ENCODE measurements at places on chromosomes 16 and 17.
A peak's percentile ranks its signal among the peaks of the same experiment; 100 is the strongest.

DNA sequence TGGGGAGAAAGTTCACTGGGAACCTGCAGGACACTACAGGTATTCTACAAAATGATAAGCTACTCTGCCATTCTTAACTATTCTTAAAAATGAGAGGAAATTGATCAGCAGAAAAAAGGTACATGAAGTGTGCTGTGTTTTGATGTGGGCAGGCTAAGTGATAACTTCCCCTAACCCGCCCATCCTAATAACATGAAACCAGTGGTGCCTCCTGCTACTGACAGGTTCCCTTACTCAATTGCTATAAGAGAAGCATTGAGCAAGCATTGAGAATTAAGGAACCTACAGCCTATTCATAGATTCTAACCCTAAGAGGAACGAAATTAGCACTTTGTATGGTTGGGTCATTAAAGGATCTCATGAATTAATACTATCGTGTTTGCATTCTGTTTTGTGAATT, 18.9 kb downstream of the XYLT1 start:
- no peak for DNase-seq

- no peak for DNase-seq
Measured at GRCh38 chr17:79073706-79074088, 927 bp upstream of the ENGASE start.

- DNase-seq, result no peak
Measured at GRCh38 chr16:64749346-64749745, 372.5 kb downstream of the CDH11 start.

GRCh38 chr16:643050-643368, 1.4 kb downstream of the MCRIP2 start:
- DNase-seq, result no peak

DNA sequence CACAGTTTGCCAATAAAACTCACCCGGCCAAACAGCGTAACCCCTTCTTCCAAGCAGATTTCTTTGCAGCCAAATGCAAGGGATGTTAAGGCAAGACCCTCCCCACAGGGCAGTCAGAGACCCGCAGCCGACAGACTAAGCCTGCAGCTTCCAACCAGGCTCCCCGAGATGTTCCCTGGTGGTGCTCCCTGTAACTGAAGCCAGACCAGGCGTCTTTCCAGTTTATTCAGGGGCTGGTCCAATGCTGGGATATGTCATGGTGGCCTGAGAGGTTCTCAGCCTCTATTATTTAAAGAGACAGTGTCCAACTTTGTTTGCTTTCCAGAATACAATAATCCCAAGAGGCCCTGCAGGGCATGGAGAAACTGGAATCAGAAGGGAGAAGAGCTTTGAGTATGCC, at the start of gene PMP22:
Gene PMP22, minus strand, starts transcription at position 196 of the 400 bp plus-strand sequence. CDS start 4,599 bp downstream, outside the sequence.
- no peak for DNase-seq

DNA sequence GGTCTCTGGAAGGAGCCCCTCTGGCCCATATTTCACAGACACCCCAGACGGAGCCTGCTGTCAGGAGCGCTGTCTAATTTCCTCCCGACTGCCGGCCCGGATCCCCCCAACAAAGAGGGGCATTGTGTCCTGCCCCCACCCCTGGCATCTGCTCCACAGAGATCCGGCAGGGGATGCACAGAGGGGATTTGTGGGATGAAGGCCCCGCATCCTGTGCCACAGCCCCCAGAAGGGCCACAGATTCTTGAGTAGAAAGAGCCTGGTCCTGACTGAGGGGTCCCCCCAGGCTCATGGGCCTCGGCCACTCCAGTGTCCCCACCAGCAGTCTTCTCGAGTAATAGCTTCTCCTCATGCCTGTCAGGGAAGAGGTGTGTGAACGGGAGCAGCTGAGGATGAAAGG, 29.5 kb downstream of the MEOX1 start:
- no peak for DNase-seq

- no peak for DNase-seq
Measured at GRCh38 chr17:13502263-13502662, 99.5 kb downstream of the HS3ST3A1 start.

DNA sequence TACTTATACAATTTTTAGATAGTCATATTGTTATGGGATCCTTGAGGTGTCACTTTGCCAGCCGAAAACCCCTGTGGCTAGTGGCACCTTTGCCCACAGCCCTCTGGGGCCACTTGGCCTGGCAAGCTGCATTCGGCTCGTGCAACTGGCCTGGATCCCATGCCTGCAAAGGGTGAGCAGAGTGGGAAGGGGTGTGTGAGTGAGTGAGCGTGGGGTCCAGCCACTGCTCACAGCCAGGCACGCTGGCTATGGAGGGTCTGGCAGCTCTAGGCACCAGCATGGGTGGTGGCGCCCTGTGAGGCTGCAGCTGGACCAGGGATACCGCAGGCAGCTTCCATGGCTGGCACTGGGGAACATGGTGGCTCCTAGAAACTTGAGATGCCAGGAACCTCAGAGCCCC, 49.0 kb downstream of the ESRP2 start:
- no peak for DNase-seq

DNA sequence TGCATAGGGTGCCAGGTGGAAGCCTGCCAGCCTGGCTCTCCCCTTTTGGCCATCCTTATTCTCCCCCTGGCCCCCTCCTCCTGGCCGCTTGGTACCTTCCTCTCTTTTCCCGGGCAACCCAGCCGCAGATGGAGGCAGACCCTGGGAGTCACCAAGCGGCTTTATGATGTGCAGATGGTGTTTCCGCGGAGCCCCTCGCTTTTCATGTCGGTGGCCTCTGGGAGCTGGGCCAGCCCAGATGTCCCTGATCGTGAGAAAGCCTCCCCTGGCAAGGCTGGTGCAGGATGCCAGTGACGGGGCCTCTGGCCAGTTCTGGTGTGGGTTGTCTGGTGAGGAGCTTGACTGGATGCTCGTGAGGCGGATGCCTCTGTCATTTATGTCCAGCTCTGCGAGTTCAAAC, 18.0 kb upstream of the BRD7 start:
- no peak for DNase-seq

GRCh38 chr16:1223355-1224214, 1.5 kb downstream of the TPSG1 start:
- no peak for DNase-seq

DNA sequence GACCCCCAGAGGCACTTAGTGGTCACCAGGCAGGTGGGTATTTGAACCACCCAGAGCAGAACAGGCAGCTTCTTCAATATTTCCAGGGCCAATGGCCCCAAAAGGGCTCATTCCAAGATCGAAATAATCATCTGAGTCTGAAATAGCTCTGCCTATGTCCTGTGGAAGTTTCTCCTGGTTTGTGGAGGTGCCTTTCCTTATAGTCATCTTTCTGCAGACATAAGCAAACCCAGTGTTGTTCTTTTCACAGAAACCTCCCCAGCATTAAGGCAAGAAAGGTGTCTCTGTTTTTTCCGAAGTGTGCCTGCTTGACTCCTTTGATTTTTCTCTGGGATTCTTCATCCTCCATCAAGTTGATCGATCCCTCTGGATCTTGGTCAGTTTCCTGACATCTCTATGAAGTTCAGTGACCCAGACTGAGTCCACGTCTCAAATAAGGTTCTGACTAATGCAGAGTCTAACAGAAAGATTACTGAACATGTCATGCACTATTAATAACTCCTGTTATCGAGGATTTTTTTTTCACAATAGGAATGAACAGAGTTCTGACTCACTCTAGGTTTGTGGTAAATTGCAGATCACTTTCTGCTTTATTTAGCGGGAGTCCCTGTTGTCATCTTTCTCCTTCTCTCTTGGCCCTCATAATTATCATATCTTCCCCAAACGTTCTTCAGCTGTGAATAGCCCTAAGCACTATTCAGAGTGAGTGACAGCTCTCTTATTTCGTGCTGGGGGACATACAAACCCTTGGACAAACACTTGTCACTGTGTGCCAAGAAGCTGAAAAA, 1.5 kb downstream of the LRRC3C start:
- no peak for DNase-seq

DNA sequence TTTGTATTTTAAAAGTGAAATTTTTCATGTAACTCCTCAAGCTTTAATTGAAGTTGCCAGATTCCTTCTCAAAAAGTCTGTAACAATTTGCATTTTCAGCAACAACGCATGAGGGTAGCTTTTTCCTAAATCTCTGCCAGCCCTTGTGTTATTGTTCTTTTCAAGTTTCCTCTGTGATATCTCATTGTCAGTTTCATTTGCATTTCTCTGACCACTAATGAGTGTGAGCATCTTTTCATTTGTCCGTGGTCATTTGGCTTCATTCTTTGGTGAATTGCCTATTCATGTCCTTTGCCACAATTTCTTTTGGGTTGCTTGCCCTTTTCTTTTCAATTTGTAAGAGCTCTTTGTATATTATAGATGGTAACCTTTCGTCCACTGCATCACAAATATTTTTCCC, 68.0 kb upstream of the NKD1 start:
- DNase-seq, result no peak

DNA sequence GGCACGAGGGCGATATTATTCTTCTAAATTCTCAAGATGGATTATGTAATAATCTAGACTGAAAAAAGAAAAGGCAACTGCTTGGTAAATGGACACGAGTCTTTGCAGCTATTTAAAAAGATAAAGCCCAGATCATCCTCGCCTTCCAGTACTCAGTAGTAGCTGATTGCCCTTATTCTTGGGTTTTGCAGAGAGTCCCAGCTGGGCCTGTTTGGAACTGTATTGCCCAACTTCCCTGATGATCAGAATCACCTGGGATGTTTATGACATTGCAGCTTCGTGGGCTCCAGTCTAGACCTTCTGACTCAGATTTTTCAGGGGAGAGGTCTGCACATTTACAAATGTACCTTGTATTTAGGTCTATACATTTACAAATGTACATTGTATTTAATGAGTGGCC, 213.5 kb downstream of the RAB11FIP4 start:
- DNase-seq, result no peak

DNA sequence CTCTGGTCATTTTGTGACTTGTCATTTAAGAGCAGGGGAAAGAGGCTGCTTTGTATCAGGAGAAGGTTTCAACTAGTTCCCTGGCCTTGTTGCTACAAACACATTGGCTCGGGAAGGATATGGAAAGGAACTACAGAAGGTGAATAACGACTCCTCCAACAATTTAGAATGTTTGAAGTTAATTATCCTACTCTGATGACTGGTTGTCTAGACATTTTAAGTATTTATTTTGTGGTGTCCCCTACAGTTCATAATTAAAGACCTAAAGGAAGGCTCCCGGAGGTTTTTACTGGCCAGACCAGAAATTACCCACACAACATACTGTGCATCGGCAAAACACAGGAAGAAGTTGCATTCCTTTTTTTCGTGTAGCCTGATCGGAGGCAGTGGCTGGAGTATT, 515.8 kb upstream of the SALL1 start:
- no peak for DNase-seq

- DNase-seq, result no peak
Measured at GRCh38 chr16:17557949-17558348, 87.2 kb upstream of the XYLT1 start.

DNA sequence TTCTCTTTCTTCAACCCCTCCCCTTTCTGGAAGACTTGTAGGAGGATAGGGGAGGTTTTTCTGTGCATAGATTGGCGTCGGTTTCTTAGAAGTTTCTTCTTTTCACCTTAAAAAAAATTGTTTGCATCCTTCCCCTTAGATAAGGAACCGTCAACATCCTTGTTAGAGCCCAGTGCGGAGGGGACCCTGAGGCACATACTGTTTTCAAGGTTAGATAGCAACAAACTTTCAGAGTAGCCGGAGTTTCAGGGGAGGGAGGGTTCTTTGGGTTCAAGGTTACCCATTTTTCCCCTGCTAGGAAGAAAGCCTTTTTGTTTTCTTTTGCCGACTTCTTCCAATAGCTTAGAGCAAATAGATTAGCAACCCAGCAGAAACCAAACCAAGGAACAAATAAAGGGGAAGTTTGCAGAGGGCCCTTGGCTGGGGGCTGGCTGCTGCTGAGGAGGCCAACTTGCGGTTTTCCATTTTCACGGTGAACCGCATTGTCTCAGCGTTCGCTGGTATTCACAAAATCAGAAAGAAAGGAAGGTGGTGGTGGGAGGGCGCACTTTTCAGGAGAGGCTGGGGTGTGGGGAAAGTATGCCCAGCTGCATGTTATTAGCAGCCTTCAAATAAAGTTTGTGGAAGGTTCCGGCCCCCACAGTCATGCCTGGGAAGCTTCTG, 28.8 kb downstream of the MSI2 start:
- DNase-seq, result peak; percentile 44

DNA sequence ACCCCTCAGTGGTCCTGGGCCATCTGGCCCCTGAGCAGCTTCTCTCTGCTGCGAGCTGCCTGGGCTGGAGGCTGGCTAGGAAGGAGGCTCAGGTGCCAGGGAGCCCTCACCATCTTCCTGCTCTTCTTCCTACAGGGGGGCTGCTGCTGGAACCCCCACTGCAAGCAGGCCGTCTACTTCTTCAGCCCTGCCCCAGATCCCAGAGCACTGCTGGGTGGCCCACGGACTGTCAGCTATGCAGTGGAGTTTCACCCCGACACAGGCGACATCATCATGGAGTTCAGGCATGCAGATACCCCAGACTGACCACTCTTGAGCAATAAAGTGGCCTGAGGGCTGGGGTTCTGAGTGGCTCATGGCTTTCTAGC, 46.1 kb downstream of the PRMT7 start:
- DNase-seq, result no peak

- DNase-seq, result no peak
Measured at GRCh38 chr16:23930791-23931190, 95.0 kb downstream of the PRKCB start.

GRCh38 chr17:63390090-63390489, 56.0 kb downstream of the CYB561 start:
- no peak for DNase-seq

DNA sequence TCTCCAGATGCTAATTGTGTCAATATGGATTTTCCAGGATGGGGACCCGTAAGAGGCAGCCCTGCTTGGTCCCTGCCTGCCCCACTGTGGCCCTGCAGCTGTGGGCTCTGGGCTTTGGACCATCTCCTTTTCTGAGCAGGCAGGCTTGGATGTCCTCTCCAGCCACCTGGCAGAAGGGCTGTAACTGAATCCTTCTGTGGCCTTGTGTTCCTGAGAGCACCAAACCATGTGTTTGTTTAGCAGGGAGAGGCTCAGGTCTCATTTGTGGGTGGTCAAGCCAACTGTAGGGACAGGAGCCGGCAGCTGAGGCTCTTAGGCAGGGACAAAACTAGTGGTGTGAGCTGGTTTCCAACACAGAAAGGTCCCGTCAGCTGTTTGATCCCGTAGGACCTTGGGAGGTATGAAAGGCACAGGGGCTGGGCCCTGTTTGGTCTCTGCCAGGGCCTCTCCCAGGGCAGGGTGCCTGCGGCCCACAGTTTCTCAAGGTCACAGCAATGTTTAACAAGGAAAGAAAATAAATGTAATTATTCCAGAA, 18.5 kb downstream of the SEC14L5 start:
- no peak for DNase-seq

- peak; percentile 71 for DNase-seq
Measured at GRCh38 chr16:50593410-50594150, 45.4 kb downstream of the NKD1 start.

DNA sequence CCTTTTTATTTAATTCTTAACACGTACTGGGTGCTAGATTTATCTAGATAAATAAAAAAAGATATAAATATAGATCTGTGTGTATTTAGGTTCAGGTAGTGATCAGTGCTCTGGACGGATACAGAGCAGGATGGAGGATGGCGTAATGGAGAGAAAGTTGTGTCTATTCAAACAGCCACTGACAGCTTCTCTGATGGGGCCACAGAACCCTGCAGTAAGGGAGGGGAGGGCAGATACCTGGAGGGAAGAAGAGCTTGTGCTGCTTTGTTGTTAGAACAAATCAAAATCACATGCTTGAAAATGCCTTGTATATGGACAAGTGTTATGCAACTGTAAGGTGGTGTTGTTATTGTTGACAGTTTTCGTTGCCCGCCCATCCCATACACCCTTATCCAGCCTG, 170.2 kb downstream of the UTP18 start:
- DNase-seq, result no peak
